ENCODE measurements at places on chromosomes 6 and 20.

DNA sequence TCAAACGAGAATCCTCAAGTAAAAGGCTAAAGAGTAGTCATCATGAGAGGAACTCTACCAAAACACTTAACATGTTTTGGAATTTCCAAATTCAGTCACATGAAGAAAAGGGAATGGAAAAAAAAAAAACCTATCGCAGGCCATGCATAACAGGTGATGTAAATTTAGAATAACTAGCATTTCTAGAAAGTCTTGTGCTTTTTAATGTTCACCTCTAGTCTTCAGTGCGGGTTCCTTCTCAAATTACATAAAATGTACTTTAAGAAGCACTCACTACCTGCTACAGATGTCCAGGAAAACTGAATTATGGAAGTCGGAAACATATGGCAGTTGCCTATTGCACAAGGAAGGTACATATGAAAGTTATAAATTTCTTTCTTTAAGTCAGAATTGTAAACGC is 6.1 kb upstream of the TBX18 start:
- no peak for DNase-seq

- DNase-seq: no peak
Observed at GRCh38 chr6:45633272-45633908, 255.7 kb upstream of the SUPT3H start.

- no peak for DNase-seq
Observed at GRCh38 chr6:163670336-163670735, 255.8 kb downstream of the QKI start.

GRCh38 chr20:46229478-46230105 is 78.7 kb downstream of the CDH22 start:
- DNase-seq: no peak

DNA sequence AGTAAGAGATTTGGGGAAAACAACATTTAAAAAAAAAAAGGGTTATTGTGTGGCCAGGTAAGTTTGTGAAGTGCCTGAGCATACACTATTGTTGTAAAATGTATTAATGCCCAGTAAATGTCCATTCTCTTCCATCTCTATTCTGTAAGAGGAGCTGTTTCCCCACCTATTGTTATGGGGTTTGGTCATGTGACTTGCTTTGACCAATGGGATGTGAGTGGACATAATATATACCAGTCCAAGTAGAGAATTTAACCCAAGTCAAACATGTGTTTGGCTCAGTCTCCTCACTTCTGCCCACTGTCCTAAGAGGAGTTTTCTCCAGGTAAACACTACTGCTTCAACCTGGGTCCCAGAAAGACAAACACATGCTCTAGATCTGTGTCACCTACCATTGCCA is 377.1 kb downstream of the FOXA2 start:
- DNase-seq: no peak

DNA sequence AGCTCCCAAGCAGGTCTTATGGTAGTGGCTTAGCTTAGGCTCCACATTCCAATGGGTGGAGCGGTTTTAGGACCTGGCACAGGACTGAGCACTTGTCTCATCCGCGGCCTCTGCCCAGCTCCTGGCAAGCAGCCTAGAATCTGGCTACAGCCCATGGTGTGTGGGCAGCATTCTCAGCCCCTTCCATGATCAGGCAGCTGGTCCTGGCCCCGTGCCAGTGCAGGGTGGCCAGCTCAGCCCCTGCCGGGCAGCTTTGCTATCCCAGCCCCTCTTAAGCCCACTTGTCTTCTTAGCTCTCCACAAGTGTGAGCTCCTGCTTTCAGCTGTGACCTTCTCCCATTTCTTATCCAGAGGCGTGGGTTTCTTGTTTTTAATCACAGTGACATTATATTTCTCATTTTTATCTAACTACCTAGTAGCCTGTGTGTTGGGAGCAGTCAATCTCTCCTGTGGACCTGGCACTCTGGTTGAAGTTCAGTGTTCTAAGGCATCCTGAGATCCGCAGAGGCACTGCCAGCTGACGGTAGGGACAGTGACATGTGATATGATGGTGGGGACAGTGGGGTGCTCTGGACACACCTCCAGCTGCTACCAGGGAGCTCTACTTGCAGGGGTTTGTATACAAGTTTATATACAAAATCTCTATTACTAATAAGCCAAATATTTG is 119.9 kb upstream of the PRND start:
- DNase-seq: no peak

DNA sequence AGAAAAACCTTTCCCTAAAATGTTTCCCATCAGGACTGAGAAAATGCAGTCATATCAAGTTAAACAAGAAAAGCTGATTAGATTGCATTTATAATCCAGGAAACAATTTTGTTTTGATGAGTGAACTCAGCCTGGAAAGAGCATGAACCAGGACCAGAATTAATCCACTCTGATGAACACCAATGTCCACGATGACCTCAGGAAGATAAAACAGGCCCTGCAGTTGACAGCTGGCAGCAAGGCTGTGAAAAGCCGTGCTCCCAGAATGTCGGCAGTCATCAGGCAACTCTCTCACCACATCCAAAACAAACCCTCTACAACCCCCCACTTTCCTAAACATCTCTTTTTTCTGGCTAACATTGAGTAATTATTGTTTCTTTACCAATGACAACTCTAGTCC is 74.0 kb upstream of the PROKR2 start:
- no peak for DNase-seq
